Stimulated activated CD8-positive, alpha-beta memory T cell treated with anti-CD3 and anti-CD28 coated beads, Interleukin-4, amount 100 ng/mL, for 4 hours (primary cell): ENCODE measurements at places on chromosomes 7 and 10.

DNA sequence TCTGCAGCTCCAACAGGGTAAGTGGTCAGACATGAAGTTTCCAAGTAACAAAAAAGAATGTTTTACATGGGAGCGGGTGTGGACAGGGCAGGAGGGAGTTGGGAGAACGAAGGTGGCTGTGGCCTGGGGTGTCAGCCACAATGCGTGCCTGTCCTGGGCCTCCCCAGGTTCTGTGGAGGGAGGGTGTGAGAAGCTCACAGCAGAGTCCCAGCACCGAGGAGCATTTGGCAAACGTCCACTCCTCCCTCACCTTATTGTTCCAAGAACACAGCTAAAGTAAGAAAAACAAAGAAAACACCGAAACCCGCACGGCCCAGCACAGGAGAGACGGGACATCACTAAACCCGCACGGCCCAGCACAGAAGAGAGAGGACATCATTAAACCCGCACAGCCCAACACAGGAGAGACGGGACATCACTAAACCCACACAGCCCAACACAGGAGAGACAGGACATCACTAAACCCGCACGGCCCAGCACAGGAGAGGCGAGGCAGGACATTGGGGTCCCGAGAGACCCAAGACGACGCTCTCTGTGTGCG lies 226.4 kb downstream of the MAD1L1 start:
- DNase-seq = no peak

DNA sequence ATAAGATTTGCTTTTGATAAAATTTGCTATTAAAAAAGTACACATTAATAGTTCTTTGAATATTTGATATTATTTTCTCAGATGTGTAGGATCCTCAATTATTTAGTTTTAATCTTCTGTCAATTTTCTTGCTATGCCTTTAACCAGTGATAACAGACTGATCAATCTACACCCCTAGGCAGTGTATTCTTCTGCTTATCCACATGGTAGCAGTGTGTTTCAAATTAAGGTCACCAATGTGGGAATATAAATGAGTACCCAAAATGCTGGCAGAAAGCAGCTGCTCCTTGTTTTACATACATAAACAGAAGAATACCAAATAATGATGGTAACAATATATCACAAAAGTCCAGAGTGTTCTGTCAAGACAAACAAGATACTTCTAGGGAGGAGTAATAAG lies 87.0 kb downstream of the SKAP2 start:
- DNase-seq = no peak

GRCh38 chr7:93704217-93704616 lies 129.7 kb upstream of the CALCR start:
- DNase-seq = no peak

DNA sequence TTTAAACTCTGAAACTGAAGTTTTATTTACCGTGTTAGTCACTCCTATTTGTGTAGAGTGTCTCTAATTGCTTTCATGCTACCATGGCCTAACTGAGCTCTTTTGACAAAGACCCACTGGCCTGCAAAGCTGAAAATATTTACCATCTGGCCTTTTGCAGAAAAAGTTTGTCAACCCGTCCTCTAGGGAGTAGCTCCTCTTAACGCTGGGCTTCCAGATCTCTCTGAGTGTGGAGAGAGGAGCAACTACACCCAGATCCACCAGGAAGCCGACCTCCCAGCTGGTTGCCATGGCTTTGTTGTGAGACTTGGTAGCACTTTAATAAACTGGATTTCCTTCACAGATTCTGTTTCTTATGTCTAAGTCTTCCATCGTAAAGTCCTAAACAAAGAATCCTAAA lies 4.2 kb upstream of the C10orf71 start:
- no peak for DNase-seq

GRCh38 chr10:129963641-129964501 lies at the start of gene EBF3:
Gene EBF3 (minus strand): TSS chr10:129964274. CDS start chr10:129963768, 506 bp downstream.
- DNase-seq = no peak

- no peak for DNase-seq
These were observed 67.2 kb upstream of the AUTS2 start for GRCh38 chr7:69531050-69531449.

DNA sequence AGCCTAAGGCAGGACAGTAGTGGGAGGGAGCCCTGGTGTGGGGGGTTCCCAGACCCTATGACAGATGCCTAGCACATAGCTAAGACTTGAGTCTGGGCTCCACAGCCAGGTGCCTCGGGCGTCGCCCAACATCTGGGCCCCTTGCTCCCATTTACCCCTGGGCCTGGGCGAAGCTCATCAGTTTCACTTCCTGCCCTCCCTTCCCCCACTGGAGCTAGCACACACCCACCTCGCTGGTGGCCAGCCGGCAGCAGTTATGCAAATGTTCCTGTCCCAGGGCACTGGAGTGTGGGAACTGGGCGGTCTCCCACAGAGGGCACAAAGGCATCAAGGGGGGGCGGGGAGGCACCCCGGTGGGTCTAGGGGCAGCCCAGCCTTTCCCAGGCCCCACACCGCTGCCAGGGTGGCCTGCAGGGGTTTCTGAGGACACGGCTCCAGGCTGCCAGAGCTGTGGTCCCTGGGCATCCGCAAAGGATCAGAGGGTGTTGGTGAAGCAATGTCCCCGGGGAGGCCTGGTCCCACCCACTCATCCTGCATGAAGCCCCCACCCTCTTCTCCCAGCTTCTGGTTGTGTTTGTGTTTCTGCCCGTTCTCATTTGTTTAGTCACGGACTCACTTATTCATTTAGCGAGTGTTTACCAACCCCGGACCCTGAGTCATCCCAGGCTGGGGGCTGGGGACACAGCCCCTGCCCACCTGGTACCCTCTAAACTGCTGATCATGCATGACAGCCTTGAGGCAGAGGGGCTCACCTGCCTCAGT lies 20.4 kb downstream of the SH2B2 start:
- no peak for DNase-seq

DNA sequence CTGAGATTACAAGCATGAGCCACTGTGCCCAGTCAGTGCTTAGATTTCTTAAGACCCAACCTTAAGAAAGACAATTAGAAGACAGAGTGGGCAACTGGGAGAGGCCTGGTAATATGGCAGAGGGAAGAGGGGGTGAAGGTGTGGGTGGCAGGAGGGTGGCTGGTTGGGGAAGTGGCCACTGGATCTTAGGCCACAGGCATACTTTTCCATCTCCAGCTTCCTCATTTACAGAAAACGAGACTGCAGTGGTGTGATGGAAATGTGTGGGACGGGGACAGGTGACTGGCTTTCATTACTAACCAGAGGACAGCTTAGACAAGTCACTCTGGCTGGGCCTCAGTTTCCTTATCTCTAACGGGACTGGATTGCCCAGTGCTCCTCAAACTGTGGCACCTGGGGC lies 1.0 kb upstream of the FFAR4 start:
- DNase-seq = no peak

- DNase-seq = no peak
These were observed 104.9 kb downstream of the SPDYE5 start for GRCh38 chr7:75596727-75597614.

GRCh38 chr10:44923611-44924010 lies 12.5 kb downstream of the TMEM72 start:
- no peak for DNase-seq

GRCh38 chr7:22782616-22783232 lies 39.9 kb downstream of the TOMM7 start:
- DNase-seq = peak; percentile 50

- no peak for DNase-seq
These were observed 34.6 kb downstream of the CHST3 start for GRCh38 chr10:71998840-71999194.

DNA sequence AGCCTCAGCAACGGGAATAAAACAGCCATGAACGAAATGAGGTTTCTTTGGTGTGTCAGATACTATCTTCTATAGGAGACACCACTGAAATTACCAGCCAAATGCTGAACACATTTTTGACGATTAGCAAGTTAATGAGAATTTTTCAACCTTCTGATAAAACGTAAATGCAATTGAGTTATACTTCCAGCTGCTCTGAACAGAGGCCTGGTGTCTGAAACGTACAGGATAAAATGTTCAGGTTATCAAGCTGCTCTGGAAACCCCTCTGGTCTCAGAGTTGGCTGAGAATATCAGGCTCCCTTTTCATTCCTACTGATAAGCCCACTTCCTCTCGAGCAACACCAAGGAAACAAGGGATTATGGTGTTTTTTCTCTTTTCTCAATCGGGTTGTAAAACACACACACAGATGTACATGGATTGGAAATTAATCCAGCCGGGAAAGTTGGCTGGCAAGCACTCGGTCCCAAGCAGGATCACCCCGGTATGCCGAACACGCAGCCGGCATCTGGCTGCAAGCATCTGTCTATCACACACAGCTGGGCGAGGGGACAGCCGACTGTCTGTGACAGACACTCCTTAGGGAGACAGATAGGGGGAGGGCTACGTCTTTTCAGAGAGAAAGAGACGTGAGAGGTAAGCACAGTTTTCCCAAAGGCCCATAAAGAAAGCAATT lies 171.8 kb downstream of the PRKAG2 start:
- DNase-seq = no peak

DNA sequence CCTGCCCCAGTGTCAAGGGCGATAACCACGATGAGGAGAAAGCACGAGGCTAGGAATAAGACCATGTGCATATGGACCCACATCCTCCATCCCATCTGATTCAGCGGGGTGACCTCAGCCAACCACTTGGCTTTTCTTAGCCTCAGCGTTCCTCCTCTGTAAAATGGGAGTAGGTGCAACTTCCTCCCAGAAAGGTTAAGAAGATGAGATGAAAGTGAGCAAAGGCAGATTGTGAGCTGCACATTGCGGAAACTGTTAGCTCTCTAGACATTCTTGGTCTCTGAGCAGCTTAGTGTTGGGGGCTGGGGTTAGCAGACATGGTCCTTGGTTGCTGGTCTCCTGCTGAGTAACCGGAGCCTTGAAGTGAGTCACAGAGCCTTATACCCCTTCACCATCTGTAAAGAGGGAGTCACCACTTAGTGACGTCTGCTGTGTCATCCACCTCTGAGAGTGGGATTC lies 497.3 kb upstream of the GALNT17 start:
- DNase-seq = peak; percentile 9

GRCh38 chr7:25069900-25070443 lies 55.1 kb downstream of the CYCS start:
- DNase-seq = peak; percentile 5

GRCh38 chr10:122176232-122177213 lies 94.6 kb upstream of the BTBD16 start:
- DNase-seq = no peak

- DNase-seq = no peak
These were observed 12.7 kb upstream of the GSAP start for GRCh38 chr7:77428777-77429231.

DNA sequence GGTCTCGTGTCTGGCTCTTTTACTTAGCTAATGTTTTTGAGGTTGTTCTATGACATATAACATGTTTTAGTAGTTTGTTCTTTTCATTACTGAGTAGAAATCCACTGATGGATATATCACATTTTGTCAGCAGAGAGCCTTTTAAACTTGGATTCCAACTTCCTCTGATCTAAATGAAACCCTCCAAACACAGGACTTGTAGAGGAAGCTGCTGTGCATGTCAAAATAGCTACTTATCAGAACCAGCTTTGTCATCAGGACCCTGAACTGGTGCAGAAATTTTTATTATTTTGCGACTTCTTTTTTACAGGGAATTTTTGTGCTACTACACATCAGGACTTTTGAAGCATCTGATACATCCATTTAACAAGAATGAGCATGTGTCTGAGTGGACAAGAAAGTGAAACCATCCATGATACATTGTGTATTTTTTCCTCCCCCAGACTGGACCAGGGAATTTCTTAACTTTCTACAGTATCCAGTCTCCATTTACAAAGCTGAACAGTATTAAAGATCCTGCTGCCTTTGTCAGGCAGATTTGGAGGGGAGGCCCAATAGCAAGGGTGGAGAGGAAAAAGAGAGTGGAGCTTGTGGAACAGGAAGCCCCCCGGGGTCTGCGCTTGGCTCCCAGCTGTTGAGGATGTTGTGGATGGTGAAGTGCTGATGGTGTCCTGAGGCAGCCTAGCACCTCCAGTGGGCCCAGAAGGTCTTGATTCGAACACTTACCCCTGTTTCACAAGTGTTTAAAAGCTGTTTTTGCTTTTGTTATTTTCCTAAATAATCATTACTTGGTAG lies 29.3 kb upstream of the MTPAP start:
- no peak for DNase-seq

DNA sequence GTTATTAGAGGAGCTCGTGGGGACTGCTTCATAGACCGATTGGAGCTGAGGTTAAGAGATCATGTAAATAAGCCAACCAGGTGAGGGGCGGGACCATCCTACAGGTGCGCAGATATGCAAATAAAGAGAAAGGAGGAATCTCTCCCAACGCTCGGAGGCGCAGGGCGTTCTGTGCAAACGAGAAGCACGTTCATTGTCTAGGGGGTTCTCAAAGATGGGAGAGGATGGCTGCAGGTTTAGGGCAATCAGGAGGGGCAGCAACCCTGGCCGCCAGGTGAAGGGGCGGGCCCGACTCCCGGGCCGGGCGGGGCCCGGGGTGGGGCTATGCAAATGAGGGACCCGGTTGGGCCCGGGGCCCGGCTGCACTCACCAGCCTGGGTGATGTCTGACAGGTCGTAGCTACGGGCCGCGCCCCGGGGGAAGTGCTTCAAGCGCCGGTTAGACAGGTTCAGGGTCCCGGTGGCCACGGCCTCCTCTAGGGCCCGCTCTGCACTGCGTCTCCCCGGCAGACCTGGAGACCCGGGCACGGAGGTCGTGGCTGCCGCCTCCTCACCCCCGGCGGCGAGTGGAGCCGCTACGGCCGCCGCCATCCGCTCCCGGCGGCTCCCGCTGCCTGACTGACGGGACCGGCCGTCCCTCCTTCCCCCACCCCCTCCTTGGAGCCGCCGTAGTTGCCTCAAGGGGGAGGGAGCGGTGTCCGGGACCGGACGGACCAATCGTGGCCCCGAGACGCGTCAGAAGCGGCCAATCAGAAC lies at the start of gene LRCH4:
LRCH4 (minus strand) TSS at position 619 of the 755 bp plus-strand sequence; CDS start at position 590, 29 bp downstream.
- no peak for DNase-seq

- DNase-seq = no peak
These were observed 84.9 kb downstream of the C10orf105 start for GRCh38 chr10:71634531-71635164.

DNA sequence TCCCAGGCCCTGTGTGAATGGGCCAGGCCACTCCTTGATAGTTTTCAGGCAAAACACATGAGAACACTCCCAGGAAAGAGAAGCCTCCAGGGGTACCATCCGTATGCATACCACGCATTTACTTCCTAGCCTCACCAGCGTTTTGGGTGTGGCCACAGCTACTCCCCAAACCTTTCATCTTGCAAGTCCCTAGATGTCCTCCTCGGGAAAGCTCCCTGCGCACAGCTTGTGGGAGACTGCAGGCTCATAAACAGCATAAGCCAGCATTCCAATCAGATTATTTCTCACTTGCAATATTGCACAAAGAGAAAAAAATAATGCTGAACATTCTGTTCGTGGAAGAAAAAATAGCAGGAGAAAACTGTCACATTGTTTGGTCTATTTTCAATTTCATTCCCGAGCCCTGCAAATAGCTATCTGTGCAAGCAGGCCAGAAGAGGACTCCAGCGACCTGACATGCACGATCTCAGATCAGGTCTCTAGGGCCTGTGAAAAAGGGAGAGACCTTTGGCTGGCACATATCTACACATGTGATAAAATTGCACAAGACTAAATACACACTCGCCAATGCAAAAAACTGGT lies 175.6 kb downstream of the PLXNA4 start:
- DNase-seq = no peak

GRCh38 chr7:98178762-98179490 lies 32.3 kb upstream of the BHLHA15 start:
- no peak for DNase-seq

- no peak for DNase-seq
These were observed 129.7 kb downstream of the C10orf105 start for GRCh38 chr10:71589617-71590551.

GRCh38 chr10:62527019-62527827 lies 153.1 kb downstream of the ZNF365 start:
- DNase-seq = no peak
